Testis (tissue), 5 donors: ENCODE measurements at places on chromosomes 7 and 10. TPM values are rescaled to one million over a fixed set of nuclear protein-coding genes. Genes with fewer than 3 reads are reported as not detected.

- no peak for DNase-seq
Measured at GRCh38 chr7:120547605-120548004, 274.6 kb downstream of the KCND2 start.

- no peak for DNase-seq
Measured at GRCh38 chr7:157047148-157047547, 36.7 kb upstream of the MNX1 start.

GRCh38 chr7:997404-998395 lies 14.7 kb downstream of the CYP2W1 start:
- no peak for DNase-seq

DNA sequence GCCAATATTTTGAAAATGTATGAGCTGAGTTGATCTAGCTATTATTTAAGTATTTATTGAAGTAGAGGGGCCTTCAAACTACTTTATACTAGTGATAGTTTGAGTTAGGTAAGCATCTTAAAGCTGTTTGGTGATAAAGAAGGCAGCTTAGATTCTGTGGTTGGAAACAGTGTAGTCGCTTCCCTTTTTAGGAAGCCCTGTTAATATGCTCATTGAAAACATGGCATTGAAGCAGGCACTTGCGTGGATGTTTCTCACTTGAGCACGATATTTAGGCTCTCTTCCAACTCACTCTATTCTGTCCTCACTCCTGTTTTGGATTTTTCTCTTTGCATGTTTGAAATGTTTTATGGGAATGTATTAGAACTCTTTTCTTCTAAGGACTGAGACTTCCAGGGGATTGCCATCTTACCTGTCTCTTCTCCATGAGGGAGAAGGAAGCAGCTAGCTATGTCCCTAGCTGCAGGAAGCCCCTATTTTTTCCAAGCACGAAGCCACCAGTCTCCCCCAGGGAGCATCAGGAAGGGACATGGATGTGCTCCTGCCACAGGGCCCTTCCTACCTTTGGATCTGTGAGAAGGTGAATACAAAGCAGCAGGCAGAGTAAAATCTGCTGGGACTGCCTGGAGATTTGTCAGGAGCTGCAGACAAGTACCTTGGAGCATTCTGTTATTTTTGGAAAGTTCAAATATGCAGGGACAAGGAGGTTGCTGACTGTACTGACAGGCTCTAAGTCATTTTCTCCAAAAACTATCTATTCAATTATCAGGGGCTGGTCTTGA lies 22.0 kb upstream of the BMPR1A start:
- DNase-seq, result no peak

DNA sequence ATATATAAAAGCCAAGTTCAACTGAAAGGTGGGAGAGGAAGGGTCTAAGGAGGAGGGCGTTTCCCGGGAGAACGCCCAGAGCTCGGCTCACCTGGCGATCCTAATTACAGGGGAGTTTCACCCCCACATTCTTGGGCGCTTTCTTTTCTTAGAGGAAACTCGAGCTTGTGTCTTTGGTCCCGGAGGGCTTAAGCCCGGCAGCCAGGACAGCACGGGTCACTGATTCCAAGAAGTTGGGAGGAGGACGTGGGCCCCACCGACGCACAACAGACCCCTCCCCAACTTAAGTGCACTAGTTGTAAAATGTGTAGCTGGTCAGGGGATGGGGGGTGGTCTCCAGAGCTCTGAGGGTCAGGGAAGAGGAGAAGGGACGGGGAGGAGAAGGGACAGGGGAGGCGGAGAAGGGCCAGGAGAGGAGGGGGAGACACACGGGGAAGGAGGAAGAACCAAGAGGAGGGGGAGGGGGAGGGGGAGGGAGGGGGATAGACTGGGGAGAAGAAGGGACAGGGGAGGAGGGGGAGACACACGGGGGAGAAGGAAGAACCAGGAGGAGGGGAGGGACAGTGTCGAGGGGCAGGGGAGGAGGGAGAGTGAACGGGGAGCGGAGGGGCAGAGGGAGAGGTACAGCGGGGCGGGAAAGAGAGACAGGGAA lies 874 bp downstream of the BAIAP2L1 start:
- DNase-seq, result no peak

DNA sequence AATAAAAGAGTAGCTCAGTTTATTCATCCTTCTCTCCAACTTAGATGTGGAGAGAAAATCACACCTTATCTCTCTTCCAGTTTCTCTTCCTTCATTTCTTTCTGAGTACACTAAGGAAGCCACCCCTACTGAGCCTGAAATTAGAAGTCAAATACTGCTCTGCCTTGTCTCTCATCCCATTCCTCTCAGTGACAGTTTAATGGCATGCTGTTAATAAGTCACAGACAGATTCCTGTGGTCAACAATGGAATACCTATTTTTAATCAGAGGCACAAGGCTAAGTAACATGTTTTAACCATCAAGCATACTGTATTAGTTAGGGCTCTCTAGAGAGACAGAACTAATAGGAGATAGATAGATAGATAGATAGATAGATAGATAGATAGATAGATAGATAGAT lies 253.2 kb downstream of the HTR7 start:
- DNase-seq, result no peak

DNA sequence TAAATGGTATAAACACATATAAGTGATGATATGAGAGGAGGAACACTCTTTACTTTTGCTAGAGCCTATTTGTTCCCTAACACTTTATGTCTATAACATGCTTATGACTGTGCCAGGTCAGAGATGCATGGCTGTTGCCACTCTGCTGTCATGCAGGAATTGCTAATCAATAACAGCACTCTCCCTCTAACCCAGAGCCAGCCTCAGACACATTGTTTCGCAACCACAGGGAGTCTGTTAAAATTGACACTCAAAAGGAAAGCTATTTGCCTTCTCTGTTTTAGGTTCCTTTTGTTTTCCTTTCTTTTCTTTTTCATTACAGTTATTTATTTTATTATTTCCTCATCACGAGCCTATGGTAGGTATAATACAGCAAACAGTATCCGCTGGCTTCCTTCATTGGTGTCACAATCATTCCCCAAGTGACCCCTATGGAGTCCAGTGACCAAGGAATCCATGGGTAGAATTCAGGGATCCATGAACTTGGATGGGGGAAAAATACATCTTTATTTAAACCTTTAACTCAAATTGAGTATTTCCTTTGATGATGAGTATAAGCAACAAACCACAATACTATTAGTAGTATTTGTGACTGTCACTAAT lies 6.8 kb downstream of the PON2 start:
- DNase-seq, result no peak

DNA sequence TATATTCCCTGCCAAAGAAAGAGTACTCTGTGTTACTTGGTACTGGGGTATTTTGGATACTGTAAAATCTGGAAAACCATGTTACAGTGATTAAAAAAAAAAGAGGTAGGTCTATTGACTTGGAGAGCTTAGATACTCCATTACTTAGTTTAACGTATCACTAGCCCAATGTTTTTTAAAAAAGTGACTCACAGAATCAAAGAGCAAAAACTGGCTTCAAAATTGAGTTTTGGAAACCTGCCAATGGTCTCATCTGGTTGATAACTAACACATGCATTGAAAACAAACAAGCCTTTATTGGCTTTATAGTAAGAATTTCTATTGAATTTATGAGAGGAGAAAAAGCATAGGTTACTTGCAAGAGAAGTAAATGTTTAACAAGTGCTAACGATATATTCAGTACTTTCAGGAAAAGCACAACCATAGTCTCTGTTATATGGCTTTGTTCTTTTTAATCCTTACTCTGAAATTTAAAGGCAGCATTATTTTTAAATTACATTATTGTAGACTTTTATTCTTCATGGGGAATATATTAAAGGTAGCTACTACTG lies 563.3 kb upstream of the SORCS1 start:
- DNase-seq, result no peak

- no peak for DNase-seq
Measured at GRCh38 chr7:12927635-12928434, 240.4 kb downstream of the ARL4A start.

- no peak for DNase-seq
Measured at GRCh38 chr10:34734918-34735317, 80.2 kb downstream of the PARD3 start.

GRCh38 chr7:105690325-105690945 lies 109.1 kb upstream of the EFCAB10 start:
- no peak for DNase-seq

DNA sequence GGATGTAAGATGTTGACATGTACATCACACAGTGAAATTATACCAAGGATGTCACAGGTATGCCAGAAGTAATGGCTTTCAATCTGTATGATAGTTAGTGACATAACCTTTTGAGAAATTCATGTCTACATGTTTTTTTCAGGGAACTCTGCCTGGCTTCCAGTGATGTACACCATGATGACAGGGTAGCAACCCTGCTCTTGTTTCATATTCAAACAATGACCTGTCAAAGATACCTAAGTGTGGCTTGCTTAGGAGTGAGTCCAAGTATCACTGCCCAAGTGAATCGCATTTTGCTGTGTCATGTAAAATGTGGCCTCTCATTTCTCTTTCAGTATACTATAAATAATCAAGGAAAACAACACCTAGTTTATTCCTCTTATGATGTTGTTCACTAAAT lies 205.8 kb upstream of the DKK1 start:
- DNase-seq, result no peak

- no peak for DNase-seq
Measured at GRCh38 chr10:8150401-8150905, 96.0 kb downstream of the GATA3 start.

- DNase-seq, result no peak
Measured at GRCh38 chr7:53100091-53100490, 64.7 kb downstream of the POM121L12 start.

GRCh38 chr7:150358988-150359621 lies 9.5 kb upstream of the REPIN1 start:
- no peak for DNase-seq

DNA sequence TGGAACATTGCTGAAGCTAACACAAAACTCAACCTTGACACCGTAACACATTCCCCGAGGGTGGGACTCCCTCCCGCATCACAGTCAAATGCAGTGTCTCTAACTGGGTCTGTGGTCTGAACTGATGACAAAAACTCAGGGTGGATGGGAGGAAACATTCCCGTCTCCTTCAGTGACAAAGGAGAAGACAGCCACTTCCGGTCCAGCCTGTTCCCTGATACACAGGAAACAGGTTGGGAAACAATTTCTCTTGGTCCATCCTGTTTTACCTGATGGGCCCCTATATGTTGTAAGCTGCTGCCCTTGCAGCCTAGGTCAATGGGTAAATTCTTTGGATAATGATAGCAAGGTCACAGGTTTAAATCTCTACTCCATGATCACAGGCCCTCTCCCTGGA lies 20.4 kb downstream of the SLC13A4 start:
- no peak for DNase-seq

DNA sequence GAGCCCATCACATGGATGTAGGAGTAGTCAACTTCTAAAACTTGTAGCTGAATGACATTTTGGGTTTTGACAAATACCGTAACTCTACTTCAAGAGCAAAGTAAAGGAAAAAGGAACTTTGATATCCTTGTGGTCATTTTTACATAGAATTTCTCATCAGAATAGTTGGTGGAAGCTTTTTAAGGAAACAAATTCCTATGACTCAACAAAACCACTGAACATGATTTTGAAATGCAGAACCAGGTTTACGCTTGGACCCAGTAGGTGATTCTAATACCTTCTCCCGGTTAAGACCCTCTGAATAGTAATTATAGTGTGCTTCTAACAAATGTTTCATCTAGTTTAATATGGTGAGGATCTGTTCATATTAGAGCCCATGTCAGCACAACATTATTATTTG lies 307.8 kb downstream of the GPR37 start:
- no peak for DNase-seq

DNA sequence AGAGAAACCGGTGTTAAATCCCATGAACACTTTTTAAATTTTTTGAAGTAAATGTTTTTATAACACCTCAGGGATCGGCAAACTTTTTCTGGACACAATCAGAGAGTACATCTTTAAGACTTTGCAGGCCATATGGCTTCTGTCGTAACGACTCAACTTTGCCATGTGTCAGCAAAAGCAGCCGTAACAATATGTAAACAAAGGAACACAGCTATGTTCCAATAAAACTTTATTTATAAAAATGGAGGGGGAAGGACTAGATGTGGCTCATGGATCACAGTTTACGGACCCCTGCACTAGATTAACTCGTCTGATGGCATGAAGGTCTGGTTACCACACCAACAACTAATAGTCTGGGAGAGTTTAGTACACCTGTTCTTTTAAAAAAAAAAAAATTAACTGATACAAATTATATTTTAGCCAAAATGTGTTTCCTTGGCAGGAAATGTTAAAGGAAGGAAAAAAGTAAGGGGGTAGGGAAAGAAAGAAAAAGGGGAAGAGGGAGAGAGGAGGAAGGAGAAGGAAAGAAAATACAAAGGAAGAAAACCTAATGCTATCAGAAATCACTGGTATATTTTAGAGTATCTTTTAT lies 50.2 kb downstream of the ABI1 start:
- no peak for DNase-seq

DNA sequence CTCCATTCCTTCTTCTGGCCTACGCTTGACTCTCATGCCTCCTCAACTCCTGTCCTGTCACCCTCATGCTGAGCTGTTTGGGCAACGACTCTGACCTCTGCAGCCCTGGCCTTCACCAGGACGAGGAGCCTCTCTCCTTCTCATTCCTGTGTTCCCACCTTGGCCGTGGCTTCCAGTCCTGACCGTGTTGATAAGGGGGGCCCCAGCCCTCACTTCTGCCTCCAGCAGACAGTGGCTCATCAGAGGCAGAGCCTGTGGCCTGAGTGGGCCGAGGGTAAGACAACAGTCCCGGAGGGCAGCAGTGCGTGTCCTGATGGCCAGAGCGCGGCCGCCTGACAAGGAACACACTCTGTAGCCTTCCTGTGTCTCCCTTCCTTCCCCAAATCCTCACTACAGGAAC lies 61.7 kb upstream of the UBE3C start:
- DNase-seq, result no peak

GRCh38 chr7:104228442-104228841 lies 20.6 kb upstream of the ORC5 start:
- DNase-seq, result no peak

- peak; percentile 94 for DNase-seq
Measured at GRCh38 chr7:64045301-64046040, at the start of gene ZNF727. ZNF727 (plus strand) TSS chr7:64045434; CDS start chr7:64045622, 188 bp downstream.

- no peak for DNase-seq
Measured at GRCh38 chr10:97131181-97131628, 54.6 kb downstream of the SLIT1 start.

DNA sequence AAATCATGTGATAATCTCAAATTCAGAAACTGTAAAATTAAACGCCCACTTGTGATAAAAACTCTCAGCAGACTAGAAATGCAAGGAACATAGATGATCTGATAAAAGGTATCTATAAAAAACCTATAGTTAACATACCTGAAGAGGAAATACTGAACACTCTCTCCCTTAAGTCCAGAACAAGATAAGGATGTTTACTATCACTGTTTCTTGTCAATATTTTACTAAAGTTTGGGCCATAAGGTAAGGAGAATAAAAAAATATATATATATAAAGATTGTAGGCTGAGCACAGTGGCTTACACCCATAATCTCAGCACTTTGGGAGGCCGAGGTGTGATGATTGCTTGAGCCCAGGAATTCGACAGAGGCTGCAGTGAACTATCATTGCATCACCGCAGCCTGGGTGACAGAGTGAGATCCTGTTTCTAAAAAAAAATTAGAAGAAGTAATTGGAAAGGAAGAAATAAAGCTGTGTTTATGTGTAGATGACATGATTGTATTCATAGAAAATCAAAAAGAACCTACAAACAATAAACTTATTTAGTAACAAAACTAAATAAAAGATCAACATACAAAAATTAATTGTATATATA lies 28.4 kb downstream of the MPLKIP start:
- DNase-seq, result no peak

PDE1C gene
- 9.5 TPM for polyA plus RNA-seq

PIP gene
- not detected for polyA plus RNA-seq

WDR86 gene
- polyA plus RNA-seq, result 2.8 TPM

CXCL12 gene
- polyA plus RNA-seq, result 87.7 TPM

AGAP9 gene
- 26.0 TPM for polyA plus RNA-seq

GIMAP6 gene
- 16.2 TPM for polyA plus RNA-seq

TRIL gene
- 2.0 TPM for polyA plus RNA-seq

PNLIPRP3 gene
- not detected for polyA plus RNA-seq

EPO gene
- polyA plus RNA-seq, result 0.65 TPM

PRSS37 gene
- 54.7 TPM for polyA plus RNA-seq
